ENCODE measurements at places on chromosomes 1 and 21.

DNA sequence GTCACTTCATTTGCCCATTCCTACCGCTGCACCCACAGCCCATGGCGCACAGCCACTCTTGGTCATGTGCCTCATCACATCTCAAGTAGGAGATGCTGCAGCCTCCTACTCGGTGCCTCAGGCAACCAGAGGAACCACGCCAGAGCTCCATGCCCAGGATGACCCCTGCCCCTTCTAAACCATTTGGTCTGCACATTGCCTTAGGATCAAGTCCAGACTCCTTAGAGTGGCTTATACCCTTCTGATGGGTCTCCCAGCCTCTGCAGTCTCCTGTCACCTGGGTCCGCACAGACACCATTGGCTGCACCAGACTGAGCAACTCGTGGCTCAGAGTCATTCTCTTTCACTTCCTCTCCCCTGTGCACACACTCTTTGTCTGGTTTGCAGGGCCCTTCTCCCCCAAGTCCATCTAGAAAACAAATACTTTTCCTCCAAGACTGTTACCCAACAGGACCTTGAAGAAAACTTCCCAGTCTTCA, 2.2 kb upstream of the ADORA3 start:
- no peak for DNase-seq

DNA sequence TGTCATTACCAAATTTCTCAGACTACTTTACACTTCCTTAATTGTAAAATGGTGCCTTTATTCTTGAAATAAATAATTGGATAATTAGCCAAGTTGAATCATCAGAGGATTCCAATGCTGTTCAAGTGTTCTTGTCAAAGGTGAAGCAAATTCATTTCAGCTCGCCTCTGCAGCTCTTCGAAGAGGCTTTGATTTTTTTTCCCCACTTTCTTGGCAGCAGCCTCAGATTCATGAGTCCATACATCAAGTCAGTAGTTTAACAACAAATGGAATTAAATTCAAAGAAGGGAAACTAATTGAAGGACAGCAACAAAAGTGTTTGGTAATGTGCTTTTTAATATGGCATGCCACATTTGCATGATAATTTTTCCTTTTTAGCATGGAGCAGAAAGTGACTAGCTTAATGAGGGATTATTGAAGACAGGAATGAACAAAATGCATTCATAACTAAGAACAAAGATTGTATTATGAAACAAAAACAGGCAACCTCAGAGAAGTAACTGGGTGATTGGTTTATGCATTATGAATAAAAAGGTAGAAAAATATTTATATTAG, 239.0 kb downstream of the USH2A start:
- DNase-seq = no peak

DNA sequence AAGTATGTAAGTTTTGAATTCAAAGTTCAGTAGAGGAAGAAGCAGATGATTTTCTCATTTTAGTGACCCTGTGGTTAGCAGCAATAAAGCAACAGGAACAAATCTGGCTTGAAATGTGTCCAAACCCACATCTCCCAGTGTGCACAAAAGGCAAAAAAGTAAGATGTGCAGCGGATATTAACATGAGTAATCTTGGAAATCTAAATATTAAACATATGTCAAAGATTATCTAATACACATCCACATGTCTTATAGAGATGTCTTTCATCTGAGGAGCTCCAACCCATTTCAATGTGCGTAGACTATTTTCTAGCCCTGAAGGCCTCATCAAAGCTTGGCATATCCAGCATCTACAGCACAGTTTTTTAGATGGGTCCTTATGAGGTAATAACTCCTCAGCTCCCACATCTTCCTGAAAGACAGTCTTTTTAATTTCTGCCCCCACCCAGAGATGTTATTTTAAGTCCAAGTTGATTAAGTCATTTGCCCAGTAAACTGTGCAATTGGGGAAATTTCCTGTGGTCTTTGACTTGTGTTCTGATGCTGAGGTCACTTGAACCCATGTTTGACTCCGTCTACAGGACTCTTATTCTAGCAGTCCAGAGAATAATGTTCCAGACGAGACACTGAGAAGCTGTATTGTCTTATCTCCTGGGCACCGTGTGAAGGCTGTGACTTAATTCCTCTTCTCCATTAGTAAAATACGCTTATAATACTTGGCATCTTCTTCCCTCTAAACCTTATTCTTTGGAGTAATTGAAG, 73.7 kb downstream of the LMO4 start:
- no peak for DNase-seq

- no peak for DNase-seq
These were observed 444.8 kb downstream of the PTPRC start for GRCh38 chr1:199083680-199084079.

GRCh38 chr21:38937286-38937790, 131.6 kb downstream of the ETS2 start:
- DNase-seq = no peak

DNA sequence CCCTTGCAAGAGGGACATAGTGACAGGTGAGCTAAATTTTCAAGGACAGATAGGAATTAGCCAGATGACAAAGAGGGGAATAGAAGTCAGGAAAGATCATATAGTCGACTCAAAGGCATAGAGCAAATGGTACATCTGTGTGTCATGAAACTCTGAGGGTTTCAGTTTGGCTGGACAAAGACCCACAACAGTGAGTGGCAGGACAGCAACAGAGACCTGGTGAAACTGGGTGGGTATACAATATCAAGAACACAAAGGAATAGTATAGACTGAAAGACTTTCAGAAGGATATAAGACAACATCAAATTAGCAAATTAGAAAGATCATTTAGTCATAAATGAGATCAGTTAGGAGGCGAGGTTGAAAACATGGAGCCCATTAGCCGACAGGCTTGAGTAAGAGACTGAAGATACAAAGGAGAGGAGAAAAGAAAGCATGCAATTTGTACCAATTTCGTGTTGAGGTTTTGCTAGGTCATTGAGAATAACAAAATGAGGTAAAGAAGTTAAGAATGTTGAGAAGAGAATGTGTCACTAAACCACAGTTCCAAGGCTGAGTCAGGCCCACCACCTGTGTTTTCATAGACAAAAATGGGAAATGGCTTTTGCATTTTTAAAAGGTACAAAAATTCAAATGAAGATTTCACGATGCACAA, 213.8 kb downstream of the HHIPL2 start:
- no peak for DNase-seq

DNA sequence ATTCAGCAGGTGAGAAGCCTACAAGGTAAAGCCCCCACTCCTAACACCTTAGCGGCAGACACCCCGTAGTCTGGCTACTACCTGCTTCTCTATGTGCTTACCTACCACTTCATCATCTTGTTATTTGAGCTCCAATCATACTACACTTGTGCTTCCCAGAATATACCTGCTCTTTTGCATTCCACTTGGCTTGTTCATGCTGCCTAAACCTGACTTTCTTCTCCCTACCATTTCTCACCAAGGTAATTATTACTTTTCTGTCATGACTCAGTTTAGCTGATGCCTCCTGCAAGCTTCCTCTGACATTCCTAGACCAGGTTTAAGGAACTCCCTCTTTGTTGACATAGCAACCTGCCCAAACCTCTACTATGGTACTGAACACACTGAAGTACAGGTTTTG, 495.6 kb upstream of the C1orf87 start:
- no peak for DNase-seq

- DNase-seq = no peak
These were observed 31.9 kb downstream of the MAP3K21 start for GRCh38 chr1:233359431-233359830.

DNA sequence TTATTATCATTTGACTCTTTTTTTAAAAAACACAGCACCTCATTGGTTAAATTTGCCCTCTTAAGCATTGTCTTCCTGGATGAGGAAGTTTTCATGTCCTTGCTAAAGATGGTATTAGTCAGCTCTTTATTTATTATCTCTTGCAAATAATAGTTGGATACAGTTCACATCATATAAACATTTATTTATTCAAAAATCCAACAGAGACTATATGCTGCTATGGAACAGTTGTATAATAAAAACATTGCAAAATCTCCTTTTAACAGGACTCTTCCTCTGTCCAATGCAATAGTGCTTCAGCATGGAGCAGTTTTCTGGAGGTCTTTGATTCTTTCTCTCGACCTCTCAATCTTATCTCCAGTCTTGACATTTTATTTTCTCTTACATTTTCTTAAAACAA, 49.5 kb upstream of the VCAM1 start:
- DNase-seq = no peak

- DNase-seq = no peak
These were observed 571.2 kb downstream of the ADGRL2 start for GRCh38 chr1:82371844-82372498.

DNA sequence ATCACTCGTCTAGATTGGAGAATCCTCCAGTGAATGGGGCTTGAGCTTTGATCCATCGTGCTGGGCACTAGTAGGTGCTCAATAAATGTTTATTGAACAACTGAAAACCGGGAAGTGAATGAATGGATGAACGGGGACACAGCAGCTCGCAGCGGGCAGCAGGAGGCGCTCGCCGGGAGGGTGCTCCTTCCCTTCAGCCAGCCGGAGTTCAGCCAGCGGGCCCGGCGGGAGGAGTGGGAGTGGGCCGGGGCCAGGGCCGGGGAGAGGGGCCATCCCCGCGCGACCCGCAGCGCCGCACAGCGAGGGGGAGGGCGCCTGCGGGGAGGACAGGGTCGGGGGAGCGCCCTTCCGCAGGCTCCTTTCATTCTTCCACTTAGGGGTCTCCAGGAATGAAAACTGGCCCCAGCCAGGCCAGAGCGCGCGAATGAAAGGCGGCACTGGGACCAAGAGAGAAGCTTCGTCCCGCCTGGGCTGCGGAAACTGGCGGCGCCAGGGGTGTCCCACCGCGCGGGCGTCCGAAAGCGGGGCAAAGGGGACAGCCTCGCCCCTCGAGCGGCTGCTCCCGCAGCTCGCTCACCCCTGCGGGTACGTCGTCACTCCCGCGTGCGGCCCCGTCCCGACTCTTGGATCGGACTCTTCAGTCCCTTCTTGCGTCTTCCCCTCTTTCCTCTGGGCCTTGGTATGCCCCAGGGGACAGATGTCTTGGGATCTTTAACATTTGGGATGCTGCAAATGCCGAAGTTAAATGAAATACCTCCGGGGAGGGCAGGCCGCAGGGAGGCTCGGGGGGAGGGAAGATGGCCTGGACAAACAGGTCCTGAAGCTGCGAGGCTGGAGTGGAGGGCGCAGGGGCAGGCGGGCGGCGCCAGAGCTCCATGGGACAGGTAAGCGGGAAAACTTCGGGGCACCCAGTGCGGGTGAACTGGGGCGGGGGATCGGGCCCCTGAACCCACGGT, 3.6 kb upstream of the INAVA start:
- DNase-seq = peak; percentile 74

- DNase-seq = no peak
These were observed 7.0 kb downstream of the IFNAR2 start for GRCh38 chr21:33236766-33237165.

GRCh38 chr1:97334454-97334853, 586.4 kb downstream of the DPYD start:
- DNase-seq = peak; percentile 12

- no peak for DNase-seq
These were observed 16.4 kb downstream of the KNCN start for GRCh38 chr1:46535063-46535462.

DNA sequence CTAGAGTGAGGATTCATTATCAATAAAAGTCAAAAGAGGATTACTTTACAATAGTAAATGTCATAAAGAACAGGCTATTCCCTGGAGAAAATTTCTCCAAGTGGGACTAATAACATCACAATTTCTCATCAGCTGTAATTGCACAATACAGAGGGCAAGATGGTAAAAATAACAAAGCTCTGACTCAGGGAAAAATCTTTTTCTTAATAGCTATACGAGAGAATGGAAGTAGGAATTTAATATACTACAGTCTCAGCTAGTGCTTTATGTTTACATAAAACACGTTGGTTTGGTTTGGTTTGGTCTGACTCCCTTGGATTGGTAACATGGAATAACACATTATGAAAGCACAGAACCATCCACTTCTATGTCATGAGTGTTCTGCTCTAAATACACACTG, 397.6 kb downstream of the LRRIQ3 start:
- no peak for DNase-seq

DNA sequence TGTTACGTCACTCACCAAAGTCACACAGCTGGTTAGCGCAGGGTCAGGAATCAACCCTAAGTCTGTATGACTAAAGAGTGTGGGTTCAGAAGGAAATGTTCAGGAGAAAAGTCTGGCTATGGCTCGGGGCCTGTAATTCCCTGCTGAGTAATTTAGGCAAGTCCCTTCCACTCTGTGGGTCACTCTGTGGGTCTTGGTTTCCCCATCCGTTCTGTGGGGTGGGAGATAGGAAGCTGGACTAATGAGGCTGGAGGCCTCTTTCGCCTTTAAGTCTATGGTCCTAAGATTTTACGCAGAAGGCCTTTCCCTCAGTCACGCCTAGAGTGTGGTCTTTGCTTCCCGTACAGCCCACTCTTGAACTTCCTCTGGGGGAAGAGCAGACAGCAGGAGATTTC, 14.3 kb upstream of the MED18 start:
- no peak for DNase-seq

- DNase-seq = no peak
These were observed 120.1 kb upstream of the ARHGEF16 start for GRCh38 chr1:3334366-3334765.

GRCh38 chr21:32207406-32207716, 71.5 kb downstream of the MIS18A start:
- DNase-seq = no peak

DNA sequence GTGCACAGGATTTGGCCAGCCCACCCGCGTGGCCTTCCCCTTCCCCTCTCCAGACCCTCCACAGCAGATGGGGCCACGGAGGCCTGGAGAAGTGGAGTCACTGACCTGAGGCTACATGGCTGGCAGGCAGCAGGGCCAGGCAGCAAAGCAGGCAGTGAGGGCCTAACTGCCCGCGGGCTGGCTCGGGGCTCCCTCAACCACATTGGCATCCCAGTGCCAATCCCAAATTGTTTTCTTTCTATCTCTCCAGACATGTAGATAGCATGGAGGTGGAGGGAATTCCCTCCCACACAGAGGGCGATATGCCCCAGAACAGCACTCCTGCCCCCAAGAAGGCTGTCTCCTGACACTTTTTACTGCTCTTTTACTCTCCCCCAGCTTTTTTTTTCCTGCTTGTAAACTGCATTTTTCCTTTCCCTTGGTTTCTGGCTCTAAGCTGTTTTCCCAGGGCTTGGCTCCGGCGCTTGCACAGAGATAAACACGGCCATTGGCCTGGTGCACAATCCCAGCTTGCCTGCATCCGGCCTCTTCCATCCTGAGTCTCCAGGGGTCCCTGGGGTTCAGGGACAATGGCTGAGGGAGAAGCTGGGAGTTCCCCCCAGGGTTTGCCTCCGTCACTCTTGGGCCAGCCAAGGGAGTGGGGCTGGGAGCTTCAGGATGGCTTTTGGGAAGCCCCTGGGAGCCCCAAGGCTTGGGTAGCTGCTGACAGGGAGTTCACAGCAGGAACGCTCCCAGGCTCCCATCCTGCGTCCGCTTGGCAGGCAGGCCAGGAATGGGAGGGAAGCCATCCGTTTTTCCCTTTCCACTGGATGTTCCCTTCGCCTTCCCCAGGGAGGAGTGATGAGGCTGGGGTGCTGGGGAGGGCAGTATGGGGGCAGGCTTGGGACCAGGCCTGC, 7.0 kb downstream of the EPHX1 start:
- DNase-seq = no peak

- no peak for DNase-seq
These were observed 50.4 kb upstream of the IFFO2 start for GRCh38 chr1:19006837-19007271.

- DNase-seq = peak; percentile 23
These were observed 650 bp downstream of the VANGL1 start for GRCh38 chr1:115642168-115643072.

GRCh38 chr1:245226203-245226499, 71.4 kb downstream of the KIF26B start:
- DNase-seq = no peak
